Activated CD8-positive, alpha-beta T cell treated with anti-CD3 and anti-CD28 coated beads, Interleukin-2, amount 10 ng/mL, durations not matched to agents 7 days and 5 days (primary cell): ENCODE measurements at places on chromosomes 12 and 14.

DNA sequence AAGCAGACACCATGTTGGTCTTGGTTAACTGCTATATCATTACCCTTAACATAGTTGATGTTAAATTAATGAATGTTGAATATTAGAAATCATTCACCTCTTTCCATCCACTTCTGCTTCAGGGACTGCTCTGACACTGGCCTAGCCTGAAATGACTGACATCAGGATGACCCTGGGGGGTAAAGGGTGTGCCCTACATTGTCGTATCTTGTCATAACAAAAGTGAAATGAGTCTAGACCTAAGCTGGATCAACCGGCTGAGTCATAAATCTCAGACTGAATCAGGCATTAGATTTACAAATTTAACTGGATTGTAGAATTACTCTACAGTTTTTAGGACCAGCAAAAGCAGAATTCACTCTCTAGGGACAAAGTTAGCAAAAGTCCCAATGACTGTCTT is 35.3 kb downstream of the KICS2 start:
- no peak for DNase-seq

DNA sequence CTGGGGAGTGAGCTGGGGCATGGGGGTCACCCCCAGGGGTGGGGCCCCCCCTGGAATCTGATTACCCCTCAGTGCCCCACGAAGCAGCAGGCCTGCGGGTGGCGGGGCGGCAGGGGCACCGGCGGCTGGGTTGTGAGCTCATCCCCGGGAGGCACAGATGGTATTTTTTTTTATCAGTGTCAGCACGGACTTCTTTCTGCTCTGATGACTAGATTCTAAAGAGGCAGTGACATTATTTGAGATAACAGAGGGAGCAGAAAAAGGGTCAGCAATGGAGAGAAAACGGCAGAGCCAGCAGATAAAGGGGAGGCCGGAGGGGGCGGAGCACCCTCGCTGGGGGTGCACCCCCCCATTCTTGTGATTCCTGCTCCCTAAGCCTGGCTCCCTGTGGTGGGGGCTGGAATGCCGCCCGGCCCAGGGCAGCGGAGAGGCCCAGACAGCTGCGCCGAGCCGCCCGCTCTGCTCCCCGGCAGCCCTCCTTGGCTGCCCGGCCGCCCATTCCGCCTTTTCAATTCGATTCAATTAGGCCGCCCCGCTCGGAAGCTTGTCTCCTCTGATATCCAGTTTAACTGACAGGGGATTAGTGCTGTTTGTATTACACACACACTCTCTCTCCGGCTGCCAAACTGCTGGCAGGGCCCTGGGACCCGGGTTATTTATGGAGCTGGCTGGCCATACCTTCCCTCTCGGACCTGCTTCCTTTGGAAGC is 32.9 kb downstream of the MVK start:
- DNase-seq = no peak

- DNase-seq = no peak
These were observed 15.5 kb upstream of the NTN4 start for GRCh38 chr12:95805864-95806671.

GRCh38 chr14:84591827-84592445 is 938.0 kb upstream of the FLRT2 start:
- DNase-seq = no peak

DNA sequence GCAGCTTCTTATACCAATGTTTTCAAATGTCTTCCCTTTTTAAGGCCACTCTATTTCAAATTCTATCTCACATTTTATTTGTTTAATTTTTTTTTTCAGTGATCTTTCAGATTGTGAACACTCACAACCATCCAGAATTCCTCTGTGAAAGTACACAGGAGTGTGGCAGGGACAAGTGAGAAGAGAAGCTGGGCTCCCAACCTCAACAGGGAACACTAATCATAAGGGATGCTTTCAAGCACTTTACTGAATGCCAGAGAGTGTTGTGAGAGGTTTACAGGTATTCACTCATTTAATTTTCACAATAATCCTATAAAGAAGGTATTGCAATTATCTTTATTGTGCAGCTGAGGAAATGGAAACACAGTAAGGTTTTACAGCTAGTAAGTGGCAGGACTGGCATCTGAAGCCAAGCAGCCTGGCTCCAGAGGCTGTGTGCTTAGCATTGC is 60.1 kb upstream of the PYGL start:
- DNase-seq = no peak

DNA sequence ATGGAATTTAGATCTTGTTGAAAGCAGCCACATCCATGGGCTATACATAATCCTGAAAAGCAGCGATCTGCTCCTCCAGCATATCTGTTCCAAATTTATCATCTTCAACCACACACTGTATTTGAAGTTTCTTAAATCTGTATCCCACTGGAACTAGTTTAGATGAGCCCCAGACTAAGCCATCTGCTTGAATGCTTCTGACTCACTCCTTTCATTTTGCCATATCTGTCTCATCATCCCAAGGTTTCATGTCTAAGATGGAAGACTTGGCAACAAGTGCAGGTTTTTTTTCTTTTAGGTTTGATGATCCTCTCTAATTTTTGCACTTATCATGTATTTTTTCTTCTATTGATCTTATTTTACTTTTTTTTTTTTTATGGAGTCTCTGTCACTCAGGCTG is 54.4 kb upstream of the TMEM263 start:
- no peak for DNase-seq

GRCh38 chr12:2049604-2050540 is 2.9 kb upstream of the CACNA1C start:
- no peak for DNase-seq

GRCh38 chr14:61589691-61590581 is 105.4 kb upstream of the HIF1A start:
- DNase-seq = peak; percentile 39

DNA sequence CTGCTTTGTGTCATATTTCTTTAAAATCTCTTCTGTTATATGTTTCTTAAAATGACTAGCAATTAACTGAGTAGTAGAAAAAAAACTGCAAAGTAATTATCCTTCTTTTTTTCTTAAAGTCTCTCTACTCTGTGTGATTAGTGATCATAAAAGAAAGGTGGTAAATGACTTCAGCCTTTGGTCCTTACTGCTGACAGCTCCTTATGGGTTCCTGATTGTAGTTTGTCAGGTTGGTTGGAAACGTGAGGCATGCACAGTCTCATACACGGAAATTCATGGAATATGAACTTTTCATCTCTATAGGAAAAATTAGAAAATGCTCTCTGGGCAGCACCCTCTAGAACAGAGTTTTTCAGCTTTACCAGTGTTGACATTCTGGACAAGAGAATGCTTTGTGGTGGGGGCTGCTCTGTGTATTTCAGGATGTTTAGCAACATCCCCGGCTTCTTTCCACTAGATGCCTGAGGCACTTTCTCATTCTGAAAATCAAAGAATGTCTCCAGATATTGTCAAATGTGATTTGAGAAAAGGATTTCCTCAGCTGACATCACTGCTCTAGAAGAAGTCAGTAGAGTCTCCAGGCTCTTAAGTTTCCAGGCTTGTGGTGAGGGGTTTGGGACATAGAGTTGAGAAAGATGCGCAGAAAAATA is 121.0 kb downstream of the PIK3C2G start:
- DNase-seq = no peak

DNA sequence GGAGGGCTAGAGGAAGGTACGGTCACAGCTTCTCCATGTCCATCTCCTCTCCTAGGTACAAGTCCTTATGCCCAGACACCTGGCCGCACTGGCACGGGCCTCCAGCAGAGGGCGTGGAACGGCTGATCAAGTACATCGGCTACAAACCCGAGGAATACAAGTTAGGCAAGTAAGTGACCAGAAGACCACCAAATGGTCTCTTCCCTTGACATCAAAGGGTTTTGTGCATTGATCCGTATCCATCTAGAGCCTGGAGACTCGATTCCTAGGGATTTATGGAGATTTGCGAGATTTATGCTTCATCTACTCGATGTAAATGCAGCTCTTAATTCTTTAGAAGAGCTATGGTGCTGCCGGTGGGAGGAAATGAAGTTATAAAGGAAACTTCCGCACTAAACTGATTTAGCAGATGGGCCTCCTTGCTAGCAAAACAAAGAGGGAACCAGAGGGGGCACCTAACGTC is 44.2 kb downstream of the KCTD10 start:
- peak; percentile 88 for DNase-seq

GRCh38 chr12:97151481-97151880 is 244.4 kb downstream of the NEDD1 start:
- DNase-seq = no peak

GRCh38 chr12:88893801-88894200 is 313.5 kb upstream of the KITLG start:
- no peak for DNase-seq

DNA sequence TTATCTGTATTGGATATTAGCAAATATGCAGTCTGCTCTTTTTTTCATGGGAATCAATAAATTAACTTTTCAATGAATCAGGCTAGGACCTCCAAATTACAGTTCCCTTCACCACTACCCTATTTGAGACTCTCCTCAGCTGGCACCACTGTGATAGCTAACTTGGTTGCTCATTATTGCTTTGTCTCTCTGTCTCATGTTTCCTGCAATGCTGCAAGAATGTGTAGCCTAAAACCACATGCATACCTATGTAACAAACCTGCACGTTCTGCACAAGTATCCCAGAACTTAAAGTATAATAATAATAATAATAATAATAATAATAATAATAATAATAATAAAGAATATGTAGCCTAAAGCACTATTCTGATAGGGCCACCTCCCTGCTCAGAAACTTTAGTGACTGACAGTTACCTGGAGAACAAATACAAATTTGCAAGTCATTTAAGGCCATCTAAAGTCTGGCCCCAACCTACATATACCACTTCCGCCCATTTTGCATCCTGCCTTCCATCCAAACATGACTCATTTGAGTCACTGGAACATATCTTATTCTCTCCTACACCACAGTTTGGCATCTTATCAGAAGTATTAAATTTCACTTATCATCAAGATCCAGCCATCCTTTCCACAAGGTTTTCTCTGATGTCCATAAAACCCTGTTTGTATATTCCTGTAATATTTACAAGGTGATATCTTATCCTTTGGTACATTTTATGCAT is 215.1 kb downstream of the LRRK2 start:
- no peak for DNase-seq

GRCh38 chr14:35766700-35767082 is 42.4 kb downstream of the RALGAPA1 start:
- peak; percentile 32 for DNase-seq
